ENCODE measurements at places on chromosomes 7 and 10.

DNA sequence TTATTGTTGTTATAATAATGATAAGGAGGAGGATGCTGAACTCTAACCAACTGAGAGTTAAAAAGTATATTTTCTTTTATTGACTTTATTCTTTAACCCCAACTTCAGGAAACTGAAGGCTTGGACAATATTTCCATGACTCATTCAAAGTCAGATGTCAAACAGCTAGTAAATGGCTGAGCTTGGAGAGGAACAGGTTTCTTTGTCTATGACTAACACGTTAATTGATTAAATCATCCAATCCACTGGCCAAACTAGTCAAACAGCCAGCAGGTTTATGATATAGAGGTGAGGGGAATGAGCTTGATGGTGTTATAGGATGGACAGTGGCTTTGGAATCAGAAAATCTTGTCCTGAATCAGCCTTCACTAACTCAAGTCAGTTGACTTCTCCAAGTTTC is 119.1 kb upstream of the WDR11 start:
- DNase-seq = no peak

- no peak for DNase-seq
These were observed 42.6 kb downstream of the WIPF3 start for GRCh38 chr7:29848941-29849340.

DNA sequence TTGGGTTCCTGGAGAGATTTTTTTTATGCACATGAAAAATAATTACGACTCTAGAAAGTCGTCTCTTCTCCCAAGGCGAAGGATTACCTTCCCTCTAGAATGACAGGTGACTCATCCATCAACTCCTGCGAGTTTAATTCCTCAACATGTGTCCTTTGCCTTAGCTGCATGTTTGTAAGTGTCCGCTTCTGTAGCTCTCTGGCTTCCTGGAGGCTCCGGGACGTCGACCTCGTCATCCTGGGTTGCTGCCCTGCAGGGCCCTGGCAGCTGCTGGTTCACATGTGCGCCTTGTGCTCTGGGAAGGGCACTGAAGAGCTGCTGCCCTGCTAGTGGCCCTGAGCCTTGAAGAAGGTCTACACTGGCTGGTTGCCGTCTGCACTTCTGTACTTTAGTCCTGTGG is 210.2 kb downstream of the MLLT10 start:
- no peak for DNase-seq

GRCh38 chr7:148114804-148115203 is 475.8 kb upstream of the C7orf33 start:
- DNase-seq = no peak

GRCh38 chr7:18873734-18874336 is 243.6 kb downstream of the TWIST1 start:
- no peak for DNase-seq

GRCh38 chr7:132371948-132372347 is 204.3 kb downstream of the PLXNA4 start:
- no peak for DNase-seq

GRCh38 chr7:35646289-35647023 is 48.5 kb downstream of the HERPUD2 start:
- no peak for DNase-seq

DNA sequence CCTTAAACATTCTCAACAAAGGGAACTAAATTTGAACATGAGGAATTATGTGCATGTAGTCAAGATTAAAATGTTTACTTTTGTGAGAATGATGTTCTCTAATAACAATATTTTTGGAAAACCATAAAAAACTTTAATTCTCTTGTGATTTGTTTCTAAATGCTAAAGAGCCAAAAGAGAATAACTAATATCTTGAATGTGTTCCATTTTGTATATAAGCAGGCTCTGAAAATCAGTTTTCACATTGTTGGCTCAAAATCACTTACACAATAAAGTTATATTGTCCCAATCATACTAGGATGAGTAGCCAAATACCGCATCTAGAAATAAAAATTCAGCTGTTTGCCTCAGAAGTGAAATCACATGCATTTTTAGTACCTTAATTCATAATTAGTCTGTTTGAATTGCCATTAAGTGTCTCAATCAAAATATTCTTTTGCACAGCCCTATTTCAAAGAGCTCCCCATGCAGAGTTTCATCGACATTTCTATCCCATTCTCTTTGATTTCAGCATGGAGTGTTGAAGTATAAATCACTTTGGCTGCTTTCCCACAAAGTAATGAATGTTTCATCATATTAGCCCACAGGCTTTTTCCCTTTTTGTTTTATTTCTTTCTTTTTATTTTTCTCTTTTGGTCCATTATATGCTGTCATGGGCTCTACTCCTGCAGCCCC is 420.3 kb upstream of the POM121L12 start:
- DNase-seq = no peak

GRCh38 chr7:116353647-116354046 is 143.3 kb downstream of the TES start:
- no peak for DNase-seq

DNA sequence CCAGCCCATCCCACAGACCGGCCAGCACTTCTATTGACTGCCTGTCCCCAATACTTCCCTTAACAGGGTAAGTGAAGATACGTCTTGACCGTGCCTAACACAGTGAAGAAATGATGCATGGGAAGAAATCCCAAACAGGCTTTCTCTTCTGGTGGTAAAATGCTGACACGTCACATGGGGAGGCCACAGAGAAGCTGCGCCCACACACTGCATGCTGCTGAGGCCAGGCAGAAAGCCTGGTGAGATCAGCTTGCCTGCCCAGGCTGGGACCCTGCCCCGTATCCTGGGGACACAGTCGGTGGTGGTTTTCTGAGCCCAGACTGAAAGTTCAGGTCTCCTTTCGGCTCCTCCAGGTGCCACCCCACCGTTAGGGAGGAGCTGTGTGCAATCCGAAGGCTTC is 356.3 kb upstream of the MGMT start:
- no peak for DNase-seq

DNA sequence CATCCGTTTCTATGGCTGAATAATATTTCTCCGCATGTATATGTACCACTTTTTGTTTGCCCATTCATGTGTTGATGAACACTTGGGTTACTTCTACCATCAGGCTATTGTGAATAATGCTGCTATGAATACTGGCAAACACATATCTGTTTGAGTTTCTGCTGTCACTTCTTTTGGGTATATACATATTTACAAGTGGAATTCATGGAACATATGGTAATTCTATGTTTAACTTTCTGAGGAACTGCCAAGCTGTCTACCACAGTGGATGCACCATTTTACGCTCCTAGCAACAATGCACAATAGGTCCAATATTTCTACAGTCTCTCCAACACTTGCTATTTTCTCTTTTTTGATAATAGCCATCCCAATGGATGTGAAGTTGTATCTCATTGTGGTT is 5.5 kb upstream of the ZNF488 start:
- DNase-seq = no peak

DNA sequence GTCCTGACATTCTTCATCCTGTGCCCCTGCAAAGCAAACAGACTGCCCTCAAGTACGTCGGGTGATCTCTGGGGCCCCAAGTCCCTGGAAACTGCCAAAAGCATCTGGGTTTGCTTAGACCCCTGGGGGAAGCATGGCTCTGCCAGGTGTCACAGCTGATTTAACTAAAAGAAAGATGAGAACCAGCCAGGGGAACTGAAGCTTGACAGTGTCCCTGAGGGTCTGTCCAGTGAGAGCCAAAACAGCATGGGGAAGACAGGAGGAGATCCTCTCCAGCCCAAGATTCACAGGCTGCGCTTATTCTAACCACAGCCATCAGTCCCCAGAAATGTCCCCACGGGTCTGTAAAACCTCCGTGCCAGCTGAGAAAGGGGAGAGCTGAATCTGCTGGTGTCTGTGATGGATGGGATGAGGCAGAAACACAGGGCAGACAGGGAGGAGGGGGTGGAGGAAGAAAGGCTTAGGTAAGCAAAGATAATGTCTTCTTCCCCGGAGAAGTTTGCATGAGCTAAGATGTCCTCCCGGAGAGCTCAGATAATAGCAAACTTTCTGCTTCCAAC is 21.3 kb downstream of the CCDC3 start:
- DNase-seq = peak; percentile 97

DNA sequence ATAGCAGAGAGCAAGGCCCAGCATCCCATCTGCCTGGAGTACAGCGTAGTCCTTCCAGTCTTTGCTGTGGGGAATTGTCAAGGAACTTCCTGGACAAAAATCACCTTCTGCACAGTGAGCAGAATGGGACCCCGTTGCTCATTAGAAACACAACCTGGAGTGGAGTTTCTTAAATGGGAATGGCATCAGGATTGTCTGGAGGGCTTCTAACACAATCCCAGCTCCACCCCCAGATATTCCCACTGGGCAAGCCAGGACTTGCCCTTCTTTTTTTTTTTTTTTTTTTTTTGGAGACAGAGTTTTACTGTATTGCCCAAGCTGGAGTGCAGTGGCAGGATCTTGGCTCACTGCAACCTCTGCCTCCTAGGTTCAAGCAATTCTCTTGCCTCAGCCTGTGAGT is 356.4 kb downstream of the GALNT17 start:
- no peak for DNase-seq

DNA sequence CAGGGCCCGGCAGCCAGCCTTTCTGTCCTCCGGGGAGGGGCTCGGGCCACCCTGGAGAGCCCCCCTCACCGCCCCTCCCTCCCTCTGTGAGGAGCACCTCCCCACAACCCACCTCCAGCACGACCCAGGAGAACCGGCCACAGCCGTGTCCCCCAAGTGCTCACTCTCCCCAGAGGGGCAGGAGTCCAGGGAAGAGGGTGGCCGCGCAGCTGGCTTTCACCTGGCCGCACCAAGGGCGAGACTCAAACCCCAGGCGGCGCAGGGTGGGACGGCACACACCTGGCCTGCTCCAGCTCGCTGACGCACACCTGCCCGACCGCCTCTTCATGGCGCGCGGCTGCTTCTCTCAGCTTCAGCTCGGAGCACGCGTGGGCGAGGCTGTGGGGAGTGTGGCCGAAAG is 73.4 kb downstream of the CFAP46 start:
- no peak for DNase-seq

GRCh38 chr7:150912427-150912826 is 60.1 kb downstream of the AOC1 start:
- no peak for DNase-seq

DNA sequence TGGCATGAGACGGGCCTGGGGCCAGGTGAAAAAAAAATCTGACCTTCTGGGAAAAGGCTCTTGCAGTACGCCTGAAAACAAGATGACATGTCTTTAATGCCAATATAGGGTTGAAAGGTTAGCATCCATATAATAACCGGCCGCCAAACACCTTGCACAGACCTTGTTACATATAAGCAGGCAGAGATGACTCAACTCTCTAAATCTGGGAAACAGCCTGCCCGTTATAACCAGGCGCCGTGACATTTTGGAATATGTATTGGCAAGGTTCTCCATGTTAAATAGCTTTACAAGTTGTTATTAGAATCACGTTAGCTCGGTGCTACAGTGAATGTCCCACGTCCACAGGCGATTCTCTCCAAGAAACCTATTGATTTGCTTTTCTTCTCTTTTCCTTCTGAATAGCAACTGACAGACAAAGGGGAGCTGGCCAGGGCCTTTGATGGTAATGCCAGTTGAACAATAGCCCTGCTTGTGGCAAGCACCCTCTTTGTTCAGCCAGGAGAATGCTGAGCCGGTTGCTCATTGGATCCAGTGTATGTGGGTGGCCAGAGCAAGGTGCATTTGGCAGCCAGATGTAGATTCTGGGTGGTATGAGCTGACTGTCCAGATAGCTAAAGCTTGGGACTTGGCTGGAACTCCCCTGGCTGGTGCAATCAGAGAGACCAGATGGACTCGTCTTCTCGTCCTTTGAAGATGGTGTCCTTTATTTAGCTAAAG is 80.1 kb upstream of the AUTS2 start:
- no peak for DNase-seq

All from Karpas-422 (cell line).